ENCODE measurements at places on chromosomes 3 and 15. TPM values are rescaled to one million over a fixed set of nuclear protein-coding genes. Genes with fewer than 3 reads are reported as not detected.

DNA sequence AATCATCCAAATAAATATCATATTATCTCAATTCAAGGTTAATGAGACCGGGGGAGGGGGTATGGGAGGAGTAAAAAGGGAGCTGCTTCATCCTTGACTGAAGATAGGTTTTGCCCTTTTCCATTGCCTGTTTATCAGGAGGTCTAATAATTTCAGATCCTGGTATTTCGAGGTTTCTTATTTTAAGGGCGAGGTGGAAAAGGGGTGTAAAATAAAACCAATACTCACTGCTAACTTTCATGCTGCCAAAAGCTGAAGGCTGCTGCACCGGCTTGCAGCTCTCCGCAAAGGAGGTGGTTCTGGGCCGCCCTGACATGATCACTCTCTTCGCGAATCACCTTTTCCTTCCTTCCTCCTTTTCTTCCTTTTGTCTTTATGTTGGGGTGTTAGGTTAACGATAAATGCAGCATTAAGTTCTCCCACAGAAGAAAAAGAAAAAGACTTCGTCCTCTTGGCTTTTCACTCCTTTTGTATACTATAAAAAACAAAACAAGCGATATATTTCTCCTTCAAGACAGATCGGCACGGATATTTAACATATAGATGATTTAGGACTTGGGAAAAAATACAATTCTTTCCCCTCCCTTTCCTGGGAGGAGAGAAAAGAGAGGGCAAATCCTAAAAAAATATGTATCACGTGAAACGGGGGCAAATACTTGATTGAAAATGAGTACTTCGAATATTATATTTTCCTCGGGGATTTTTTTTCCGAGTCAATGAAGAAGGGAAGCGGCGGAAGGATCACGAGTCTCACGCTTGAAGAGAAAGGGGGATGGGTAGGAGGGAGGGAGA, 932 bp downstream of the GSK3B start:
- peak; percentile 70 for DNase-seq

- DNase-seq: no peak
These were observed 44.6 kb downstream of the NR2C2 start for GRCh38 chr3:14991818-14992612.

GRCh38 chr3:21417991-21418390, 333.0 kb downstream of the ZNF385D start:
- no peak for DNase-seq

Gene LRRC2
- polyA plus RNA-seq: 2.3 TPM

Gene SCAANT1
- 1.0 TPM for polyA plus RNA-seq

- no peak for DNase-seq
These were observed 5.1 kb downstream of the TEX264 start for GRCh38 chr3:51676102-51676640.

DNA sequence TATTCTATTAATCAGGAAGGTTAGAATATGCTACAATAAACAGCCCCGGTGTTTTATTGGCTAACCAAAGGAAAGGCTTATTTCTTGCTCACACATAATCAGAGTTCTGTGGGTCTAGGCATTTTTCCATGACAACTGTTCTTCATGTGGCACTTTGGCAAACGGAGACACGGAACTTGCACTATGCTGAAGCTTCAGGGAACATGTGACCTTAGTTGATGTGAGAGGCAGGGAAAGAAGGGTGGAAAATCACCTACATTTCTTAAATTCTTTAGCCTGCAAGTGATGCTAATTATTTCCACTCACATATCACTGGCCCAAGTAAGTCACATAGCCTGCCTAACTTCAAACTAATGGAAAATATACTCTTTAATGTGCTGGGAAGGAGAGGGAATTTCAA, 344.6 kb downstream of the SV2B start:
- DNase-seq: no peak

DNA sequence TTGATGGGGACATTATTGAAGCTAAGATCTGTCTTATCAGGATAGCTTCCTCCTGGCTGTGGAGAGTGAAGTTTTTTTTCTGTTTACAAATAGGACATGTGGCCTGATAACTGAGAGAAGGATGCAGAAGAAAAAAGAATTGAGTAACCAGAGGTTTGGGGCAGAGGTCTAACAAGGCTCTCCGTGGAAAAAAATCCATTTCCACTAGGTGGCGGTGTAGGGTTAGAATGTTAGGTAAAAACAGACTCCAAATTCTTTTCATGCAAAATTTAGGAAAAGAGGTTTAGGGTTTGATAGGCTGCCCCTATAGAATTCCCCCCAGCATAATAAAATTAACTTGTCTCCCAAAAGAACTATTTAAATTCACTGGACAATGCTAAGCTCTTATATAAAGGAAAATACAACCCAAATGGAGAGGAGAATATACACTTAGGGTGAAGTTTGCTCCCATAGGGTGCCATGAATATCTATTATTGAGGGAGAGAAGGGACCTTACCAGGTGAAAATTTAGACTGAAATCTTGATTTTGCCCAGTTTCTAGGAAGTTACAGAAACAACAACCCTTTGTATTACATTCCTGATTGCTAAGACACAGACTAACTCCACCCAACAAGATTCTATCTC, 1560.4 kb downstream of the OTOL1 start:
- DNase-seq: peak; percentile 14

DNA sequence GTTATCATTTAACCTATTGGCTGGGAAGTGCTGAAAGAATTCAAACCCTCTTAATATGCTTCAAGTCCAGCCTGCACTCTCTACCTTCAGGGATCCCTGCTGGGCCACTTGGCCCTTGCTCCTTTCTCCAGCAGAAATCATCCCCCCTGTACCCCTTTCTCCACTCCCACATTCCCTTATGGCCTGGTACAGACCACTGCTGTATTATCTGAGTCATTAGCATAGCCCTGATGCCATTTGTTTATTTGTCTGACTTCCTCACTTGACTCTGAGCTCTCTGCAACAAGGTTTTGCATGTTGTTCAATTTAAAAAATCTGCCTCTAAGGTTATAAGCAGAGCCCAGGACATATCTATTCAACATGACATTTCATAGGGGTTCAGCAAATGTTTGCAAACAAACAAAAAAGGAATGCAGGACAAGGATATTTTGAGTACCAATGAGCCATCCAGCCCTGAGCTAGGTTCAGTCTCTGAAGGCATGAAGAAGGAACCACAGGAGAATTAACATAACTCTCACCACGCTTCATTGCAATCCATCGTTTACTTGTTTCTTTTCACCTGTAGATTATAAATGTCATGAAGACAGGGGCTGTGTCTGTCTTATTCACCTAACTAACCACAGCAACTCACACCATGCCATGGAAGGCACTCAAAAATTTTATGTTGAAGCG, 26.6 kb upstream of the HES1 start:
- no peak for DNase-seq

DNA sequence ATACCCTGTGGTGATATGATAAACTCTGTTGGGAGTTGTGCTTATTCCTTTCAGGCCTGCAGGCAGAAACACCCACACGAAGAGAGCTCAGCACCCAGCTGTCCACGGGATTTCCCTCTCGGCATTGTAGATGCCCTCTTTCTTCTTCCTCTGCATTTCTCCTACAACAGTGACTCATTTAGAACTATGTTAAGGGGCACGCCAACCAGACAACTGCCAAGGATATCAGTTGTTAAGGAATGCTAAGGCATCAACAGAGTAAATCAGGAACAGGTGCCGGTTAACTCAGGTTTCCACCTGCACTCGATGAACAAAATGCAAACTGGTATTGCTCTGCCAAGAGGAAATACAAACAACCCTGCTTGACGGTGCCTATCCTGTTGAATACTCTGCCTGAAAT, 270.0 kb upstream of the PEX5L start:
- no peak for DNase-seq

DNA sequence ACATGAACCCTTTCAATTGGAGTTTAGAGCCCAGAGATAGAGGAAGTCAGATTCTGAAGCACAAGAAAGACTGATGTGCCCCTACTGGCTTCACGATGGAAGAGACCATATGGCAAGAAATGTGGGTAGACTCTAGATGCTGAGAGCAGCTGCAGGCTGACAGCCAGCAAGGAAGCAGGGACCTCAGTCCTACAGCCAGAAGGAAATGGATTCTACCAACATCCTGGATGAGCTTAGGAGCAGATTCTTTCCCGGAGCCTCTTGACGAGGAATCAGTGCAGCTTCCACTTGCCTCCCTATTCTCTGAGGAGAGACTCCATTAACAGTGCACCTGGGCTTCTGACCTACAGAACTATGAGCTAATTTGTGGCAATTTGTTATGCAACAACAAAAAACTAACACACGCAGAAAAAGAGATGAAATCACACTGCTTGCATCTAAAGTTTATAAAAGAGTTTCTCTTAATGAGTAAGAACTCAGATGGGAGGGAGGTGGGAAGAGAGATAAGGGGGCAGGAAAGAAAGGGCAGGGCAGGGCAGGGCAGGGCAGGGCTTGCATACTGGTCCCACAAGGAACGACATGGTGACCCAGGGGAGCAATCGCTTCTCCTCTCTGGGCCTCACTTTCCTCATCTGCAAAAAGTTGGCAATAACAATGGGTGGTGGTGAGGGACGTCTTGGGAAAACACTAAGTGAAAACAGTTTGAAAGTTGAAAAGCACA, 440.9 kb downstream of the FOXP1 start:
- DNase-seq: no peak

Gene ZNF80
- not detected for polyA plus RNA-seq

- DNase-seq: no peak
These were observed 132.3 kb downstream of the PGPEP1L start for GRCh38 chr15:98875309-98875708.

Gene ATP13A5
- 0.17 TPM for polyA plus RNA-seq

Gene COL6A6
- 1.6 TPM for polyA plus RNA-seq

DNA sequence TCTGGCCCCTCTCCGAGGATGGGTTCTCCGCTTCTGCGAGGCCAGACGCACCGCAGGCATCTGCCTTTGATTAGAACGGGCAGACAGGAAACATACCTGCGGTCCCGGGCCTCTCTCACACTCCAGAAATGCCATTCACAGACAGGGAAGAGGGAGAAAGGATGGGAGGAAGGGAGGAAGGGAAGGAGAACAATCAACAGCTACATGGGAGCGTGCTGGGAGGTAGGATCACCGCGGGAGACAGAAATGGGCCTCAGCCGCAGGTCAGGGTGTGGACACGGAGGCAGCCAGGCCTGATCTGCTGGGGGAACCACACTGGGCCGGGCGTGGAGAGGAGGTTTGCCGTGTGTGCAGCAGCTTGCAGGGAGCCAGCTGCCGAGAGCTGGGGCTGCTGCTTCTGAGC, 90.7 kb upstream of the RGMA start:
- no peak for DNase-seq

Data from left renal cortex interstitium (tissue), 4 donors.